SJCRH30 (cell line): ENCODE measurements at places on chromosomes 4 and X.
A peak's percentile ranks its signal among the peaks of the same experiment; 100 is the strongest.

DNA sequence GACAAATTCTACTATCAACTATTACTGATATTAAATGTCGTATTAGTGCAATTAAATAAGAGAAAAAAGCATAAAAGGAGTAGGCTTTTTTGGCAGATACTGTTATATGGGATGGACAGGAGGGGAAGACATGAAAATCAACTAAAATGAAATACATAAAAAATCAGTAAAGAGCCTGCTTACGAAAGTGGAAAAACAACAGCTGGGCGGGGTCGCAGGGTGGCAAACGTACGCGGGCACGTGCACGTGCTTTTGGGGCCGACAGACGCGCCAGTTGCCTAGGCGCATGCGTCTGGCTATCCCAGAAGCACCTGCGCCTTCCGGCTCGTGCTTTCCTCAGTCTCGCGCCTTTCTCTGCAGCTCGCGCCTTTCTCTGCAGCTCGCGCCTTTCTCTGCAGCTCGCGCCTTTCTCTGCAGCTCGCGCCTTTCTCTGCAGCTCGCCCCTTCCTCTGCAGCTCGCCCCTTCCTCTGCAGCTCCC lies at the start of gene YY2:
YY2 (plus strand) TSS at position 51 of the 479 bp plus-strand sequence. CDS start 498 bp downstream, outside the sequence.
- no peak for DNase-seq

DNA sequence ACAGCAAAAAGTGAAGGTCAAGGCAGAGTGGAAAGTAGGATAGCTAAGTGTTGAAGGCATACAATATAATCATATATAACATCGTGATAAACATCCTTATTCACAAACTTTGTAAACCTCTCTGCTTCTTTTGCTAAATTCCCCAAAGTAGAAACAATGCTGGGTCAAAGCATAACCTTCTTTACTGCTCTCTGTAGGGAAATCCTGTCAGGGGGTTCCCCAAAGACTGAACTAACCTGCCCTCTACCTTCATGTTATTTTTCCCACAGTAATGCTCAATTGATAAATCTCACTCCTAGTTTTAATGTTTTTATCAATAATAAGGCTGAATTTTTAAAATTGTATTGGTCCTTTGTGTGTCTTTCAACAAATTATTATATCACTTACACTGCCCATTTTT lies 55.7 kb downstream of the DCHS2 start:
- DNase-seq: no peak

DNA sequence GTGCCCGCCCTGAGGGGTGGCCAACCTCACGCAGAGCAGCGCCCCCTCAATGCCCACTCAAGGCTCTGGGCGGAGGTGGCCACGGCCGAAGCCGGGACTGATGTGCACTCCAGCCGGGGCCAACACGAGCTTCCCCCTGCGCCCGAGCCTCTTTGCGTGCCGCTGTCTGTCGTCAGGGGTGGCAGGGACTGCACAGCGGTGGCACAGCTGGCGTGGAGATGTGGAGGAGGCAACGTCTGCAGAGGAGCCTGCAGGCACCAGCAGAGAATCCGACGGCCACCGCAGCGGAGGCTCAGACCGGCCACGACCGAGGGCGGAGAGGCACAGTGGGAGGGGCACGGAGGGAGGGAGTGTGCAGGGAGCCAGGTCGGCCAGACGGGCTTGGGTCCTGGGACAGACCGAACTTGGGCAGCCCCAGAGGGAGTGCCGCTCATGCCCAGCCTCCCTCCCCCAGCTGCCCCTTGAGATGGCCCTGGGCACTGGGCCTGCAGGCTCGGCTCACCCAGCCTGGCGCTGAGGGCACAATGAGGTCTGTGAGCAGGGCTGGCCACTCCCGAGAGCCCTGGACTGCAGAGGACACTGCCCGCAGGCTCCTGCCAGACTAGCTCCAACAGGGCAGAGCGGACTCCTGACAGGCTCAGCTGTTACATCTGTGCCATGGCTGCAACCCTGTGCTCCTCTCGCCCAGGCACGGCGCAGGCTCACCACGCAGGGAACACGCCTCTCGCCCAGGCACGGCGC lies 46.5 kb upstream of the CPLX1 start:
- DNase-seq: no peak

DNA sequence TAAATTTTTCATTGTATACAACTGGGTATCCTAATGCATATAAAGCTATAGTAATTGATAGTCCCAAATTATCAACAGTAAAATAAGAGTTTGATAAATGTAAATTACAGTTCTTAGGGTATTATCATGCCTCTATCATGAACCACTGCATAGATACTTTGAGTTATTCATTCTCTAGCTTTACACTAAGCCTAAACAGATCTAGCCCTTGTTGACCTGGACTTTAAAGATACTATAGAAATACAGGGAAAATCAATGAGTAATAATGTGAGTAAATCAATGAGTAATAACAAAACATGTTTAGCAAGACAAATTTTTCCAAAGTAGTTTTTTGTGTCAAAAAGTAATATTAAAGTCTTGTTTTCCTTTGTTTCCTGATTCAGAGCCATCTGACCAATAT lies 228.4 kb downstream of the SCFD2 start:
- no peak for DNase-seq

DNA sequence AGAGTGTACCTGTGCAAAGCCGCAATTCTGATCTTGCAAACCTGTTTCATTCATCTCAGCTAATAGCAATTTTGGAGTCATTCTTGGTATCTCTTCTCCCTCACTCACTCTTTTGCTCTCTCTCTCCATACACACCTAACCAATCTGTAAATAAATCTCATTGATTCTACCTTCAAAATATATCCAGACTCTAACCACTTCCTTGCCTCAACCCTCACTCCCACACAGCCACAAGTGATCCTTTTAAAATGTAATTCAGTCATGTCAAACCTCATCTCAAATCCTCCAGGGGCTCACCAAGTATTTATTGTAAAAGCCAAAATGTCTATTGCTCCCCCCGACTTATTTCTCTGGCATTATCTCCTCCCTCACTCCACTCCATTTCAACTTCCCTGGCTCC lies 51.7 kb upstream of the SLC10A4 start:
- no peak for DNase-seq

GRCh38 chr4:6087669-6088341 lies 69.6 kb upstream of the C4orf50 start:
- DNase-seq: peak; percentile 55

DNA sequence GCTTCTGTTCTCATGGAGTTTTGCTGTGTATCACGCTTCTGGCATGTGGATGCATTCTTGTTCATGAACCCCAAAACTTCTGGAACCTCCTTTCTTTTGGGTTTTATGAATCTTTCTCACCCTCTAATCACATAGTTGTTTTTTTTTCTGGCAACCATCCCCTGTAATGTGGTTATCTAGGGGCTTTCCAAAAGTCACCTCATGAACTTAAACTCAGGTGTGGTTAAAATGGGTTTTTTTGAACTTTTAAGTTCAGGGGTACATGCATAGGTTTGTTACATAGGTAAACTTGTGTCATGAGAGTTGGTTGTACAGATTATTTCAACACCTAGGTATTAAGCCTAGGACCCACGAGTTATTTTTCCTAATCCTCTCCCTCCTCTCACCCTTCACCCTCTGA lies 1099.4 kb upstream of the SLIT2 start:
- DNase-seq: no peak

GRCh38 chr4:6910340-6910959 lies 824 bp downstream of the TBC1D14 start:
- no peak for DNase-seq

GRCh38 chr4:67103001-67103747 lies 442.1 kb downstream of the CENPC start:
- DNase-seq: no peak

GRCh38 chr4:48015678-48016077 lies 803 bp downstream of the CNGA1 start:
- DNase-seq: no peak

- DNase-seq: no peak
Measured at GRCh38 chr4:26267087-26267486, 53.7 kb upstream of the RBPJ start.

DNA sequence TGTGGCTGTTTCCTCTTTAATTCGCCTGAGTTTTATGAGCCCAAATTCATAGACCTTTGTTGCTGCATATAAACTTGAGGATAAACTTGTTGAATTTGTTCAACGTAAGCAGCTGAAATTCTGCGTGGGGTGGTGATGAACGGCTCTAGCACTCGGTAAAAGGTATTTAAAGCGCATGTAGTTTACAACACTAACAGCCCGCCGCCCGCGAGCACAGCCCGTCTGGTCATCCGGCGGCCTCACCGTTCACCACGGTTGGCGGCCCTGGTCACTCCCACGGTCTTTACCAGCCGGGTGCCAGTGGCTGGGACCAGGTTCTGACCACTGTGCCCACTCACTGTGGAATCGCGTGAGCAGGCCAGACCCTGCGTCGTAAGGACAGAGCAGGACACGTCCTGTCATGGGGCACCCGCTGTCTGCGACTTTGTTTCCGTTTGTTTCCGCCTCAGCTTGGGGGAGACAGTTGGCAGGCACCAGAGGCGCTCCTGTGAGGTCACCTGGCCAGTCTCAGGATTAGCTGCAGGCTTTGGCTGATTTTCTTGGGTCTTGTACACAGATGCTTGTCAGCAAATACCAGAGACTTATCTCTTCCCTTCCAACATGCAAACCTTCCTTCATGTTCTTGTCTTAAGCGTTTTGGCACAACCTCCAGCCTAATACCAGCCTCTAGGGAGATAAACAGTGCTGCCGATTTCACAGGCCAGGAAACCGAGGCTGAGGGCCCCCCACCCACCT lies 36.8 kb upstream of the SPON2 start:
- no peak for DNase-seq

DNA sequence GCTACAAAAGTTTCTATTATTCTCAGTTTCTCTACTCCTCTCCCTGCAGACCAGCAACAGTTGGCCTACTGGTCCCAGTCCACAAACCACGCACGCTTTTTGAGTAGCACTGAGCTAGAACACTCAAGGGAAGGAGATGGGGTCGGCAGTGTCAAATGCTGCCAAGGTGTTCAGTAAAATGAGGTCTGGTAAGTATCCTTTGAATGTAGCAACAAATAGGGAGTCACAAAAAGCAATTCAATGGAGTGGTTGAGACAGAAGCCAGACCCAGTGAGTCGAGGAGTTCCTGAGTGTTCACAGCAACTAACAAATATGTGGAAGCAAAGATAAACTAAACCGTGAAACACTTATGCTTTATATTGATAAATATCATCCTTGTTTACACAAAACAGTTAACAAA lies 355.7 kb downstream of the MID1IP1 start:
- no peak for DNase-seq

- no peak for DNase-seq
Measured at GRCh38 chr4:41406113-41406516, 131.8 kb upstream of the LIMCH1 start.

DNA sequence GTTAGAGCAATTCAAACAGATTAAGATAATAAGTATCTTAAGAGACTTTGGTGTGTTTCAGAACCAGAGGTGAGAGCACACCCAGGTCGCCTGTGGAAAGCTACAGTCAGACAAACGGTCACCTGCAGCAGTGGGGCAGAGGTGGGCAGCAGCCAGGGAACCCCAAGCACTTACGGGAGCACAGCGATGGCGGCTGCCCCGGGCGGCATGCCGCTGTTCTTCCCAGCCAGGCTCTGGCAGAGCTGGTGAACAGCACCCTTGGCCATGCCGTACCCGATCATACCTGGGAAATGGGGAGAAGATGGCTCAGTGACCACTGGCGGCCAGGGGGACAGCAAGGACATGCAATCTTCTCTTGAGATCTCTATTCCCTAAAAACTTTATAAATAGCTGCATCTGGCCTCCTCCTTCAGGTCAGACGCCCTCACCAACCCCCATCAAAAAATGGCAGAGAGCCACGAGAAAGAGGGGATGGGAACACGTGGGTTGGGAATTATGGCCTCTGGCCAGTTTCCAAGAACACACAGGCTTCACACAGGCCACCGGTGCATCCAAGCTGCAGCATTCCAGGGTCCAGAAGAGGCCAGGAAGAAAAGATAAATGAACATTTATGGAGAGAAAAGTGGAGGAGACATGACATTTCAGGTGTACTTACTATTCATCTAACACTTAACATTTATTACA lies 19.7 kb downstream of the QDPR start:
- DNase-seq: peak; percentile 60

- no peak for DNase-seq
Measured at GRCh38 chr4:36189511-36190226, 54.6 kb downstream of the ARAP2 start.

DNA sequence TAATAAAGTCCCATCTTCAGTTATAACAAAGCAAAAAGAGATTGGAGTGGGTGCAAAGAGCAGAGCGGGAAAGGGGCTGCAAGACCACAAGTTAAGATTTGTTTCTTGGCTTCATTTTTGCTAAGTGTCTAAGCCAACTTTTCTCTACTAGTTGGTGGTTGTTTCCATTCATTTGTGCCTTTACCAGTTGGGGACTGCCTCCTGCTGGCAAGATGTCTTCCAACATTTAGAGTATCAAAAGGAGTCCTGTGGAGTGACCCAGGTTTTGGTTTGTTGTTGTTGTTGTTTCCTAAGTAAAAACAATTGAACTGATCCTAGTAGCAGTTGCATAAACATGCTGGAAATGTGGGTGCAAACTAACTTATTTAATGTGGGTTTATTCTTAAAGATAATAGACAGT lies 121.1 kb downstream of the SPATA18 start:
- no peak for DNase-seq

- DNase-seq: peak; percentile 4
Measured at GRCh38 chr4:62408454-62408853, 1208.3 kb downstream of the ADGRL3 start.

- DNase-seq: no peak
Measured at GRCh38 chrX:1526565-1526964, 10.4 kb downstream of the P2RY8 start.

DNA sequence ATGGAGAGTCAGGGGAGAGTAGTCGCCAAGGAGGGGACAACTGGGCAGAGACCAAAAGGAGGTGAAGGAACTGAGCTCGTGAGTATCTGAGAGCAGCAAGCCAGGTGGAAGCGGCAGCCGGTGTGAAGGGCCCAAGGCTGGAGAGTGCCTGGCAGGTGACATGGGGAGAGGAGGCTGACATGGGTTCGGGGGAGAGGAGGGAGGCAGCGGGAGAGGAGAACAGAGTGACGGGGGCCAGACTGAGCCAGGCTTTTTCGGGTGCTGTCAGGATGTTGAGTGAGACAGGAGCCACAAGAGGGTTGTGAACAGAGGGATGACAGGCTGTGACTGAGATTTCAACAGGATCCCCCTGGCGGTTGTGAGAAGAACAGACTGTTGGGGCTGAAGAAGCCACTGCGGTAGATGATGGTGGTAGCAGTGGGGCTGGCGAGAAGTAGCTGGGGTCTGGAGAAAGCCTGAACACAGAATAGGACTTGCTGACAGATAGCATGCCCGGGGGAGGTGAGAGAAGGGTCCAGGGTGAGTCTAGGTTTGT lies 5.7 kb downstream of the ELK1 start:
- DNase-seq: no peak

GRCh38 chr4:185224597-185224996 lies 15.2 kb downstream of the SNX25 start:
- no peak for DNase-seq
